Stimulated activated effector memory CD8-positive, alpha-beta T cell treated with anti-CD3 and anti-CD28 coated beads, Interleukin-12 subunit alpha, Interleukin-12 subunit beta, amount 100 ng/mL, for 72 hours (primary cell): ENCODE measurements at places on chromosomes 12 and 14.

- DNase-seq: no peak
Measured at GRCh38 chr14:94961386-94962165, 191.7 kb upstream of the GSC start.

DNA sequence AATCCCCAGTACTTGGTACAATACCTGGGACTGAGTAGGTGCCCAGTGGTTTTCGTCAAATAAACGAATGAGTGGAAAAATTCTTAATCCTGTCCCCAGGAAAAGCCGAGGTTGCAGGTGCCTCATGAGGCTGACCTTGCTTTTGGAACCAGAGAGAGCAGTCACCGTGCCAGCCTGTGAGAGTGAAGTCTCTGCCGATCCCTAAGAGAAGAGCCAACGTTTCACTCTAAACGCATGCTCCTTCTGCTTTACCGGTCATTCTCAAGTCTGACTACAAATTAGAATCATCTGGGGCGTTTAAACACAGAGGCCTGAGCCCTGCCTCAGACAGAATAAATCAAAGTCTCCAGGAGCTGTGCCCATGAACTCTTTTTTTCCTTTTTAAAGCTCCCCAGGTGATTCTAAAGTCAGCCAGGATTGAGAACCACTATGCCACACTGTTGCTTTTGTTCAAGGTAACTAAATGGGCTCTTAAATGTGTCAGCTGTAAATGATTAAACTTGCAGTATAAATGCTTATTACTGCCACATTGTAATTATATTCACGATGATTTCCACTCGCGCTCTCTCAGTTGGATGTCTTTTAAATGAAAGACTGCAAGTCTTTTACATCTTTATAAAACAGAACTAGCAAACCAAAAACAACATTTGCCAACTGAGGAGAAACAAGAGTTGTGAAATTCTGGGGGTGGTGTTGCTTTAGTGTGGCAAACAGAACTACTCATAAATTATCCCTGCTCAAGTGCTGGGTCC lies 26.9 kb downstream of the TCP11L2 start:
- no peak for DNase-seq

GRCh38 chr12:50081096-50081808 lies 3.9 kb upstream of the SMARCD1 start:
- DNase-seq: no peak

GRCh38 chr12:62578726-62579125 lies 112.1 kb downstream of the MON2 start:
- no peak for DNase-seq

DNA sequence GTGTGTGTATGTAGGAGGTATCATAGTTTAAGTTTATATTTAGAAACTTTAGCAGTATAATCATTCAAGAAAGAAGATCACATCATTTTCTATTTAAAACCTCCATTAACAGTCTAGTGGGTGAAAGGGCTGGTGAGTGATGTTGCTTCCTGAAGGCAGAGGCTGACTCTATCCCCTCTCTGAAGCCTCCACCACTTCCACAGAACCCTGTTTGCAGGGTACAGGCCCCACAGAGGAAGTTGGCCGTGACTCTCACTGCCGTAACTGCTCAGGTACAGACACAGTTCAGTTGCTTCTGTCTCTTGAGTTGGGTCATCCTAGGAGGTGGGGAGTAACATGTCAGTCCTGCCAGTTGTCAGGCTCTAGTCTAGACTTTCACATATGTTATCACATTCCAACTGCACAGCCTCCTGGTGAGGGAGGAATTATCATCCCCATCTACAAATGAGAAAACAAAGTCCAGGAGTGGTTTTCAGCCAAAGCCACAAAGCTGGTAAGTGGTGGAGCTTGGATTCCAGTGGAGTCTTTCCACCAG lies 31.5 kb downstream of the CFL2 start:
- DNase-seq: no peak

- DNase-seq: no peak
Measured at GRCh38 chr14:66152302-66152701, 333.9 kb upstream of the CCDC196 start.

DNA sequence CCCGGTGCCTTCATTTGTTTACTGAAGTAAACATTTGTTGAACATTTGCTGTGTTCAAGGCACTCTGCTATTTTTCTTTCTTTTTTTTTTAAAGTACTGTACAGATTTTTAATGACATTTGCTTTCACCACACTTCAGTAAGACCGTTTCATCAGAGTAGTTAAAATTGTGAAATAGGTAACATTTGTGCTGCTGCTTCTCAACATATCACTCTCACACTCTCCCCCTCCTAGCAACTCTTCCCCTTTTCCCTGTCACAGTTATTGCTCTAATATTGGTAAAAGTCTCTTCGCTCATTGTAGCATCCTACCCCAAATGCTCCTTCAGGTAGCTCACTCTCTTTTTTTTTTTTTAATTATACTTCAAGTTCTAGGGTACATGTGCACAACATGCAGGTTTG lies 49.6 kb downstream of the SRGAP1 start:
- DNase-seq: no peak

GRCh38 chr12:72748971-72749370 lies 476.8 kb downstream of the TRHDE start:
- DNase-seq: no peak

GRCh38 chr14:38000340-38000739 lies 207.4 kb upstream of the SSTR1 start:
- no peak for DNase-seq

GRCh38 chr12:130711756-130712155 lies 4.3 kb downstream of the RIMBP2 start:
- no peak for DNase-seq

- no peak for DNase-seq
Measured at GRCh38 chr14:37202812-37203211, 5.1 kb downstream of the MIPOL1 start.

- DNase-seq: no peak
Measured at GRCh38 chr14:68544081-68544892, 248.6 kb downstream of the ZFP36L1 start.

DNA sequence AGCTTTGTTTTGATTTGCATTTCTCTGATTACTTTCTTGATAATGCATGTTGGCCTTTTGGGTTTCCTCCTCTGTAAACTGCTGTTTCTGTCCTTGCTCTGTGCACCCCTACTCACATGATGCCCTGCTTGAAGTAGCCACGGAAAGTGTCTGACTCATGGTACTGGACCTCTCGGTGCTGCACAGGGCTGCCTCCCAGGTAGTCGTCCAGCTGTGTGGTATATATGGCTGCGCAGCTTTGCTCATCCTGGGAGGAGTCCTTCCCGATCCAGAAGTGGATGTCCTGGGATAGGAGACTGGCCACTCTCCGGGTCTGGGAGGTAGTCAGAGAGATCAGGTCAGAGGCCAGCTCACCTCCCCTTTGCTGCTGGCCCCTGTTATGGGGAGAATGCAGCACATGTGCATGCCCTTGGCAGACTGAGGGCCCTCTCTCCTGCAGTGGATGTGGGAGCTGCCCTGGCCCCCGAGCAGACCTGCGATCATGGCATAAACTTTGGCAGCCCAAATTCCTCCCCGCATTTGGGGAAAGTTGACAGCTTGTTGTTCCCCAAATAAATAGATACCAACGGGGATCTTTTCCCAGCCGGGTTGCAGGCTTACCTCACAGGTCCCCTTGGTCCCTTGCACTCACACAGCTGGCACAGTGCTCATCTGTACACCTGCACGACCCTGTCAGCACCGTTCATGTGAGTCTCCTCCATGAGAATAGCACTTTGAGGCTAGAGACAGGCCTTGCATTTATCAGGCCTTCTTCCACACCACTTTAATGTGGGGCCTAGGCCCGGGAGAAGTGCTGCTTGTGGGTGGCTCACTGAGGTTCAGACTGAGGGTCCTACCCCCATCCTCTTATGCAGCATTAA lies 5.2 kb downstream of the AVIL start:
- no peak for DNase-seq

DNA sequence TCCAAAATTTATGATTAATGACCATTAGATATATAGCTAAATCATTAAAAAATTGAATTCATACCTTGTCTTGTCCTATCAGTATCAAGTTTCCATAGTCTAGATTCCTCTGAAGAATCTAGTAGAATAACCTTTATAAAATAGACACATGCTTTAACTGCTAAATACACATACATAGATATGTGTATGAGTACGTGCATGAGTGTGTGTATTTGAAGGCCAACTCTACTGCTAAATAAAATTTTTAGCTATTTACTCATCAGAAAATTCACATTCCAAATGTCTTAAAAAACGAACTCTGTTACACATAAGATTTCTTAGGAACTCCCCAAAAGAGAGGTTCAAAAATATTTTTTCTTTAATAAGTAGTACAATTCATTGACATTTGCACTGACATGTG lies 233.0 kb downstream of the SSPN start:
- no peak for DNase-seq

GRCh38 chr14:76090616-76091391 lies 60.9 kb upstream of the GPATCH2L start:
- DNase-seq: no peak

- no peak for DNase-seq
Measured at GRCh38 chr14:67311868-67312267, 47.7 kb downstream of the ATP6V1D start.

GRCh38 chr12:104653730-104654664 lies 197.2 kb downstream of the CHST11 start:
- DNase-seq: no peak

DNA sequence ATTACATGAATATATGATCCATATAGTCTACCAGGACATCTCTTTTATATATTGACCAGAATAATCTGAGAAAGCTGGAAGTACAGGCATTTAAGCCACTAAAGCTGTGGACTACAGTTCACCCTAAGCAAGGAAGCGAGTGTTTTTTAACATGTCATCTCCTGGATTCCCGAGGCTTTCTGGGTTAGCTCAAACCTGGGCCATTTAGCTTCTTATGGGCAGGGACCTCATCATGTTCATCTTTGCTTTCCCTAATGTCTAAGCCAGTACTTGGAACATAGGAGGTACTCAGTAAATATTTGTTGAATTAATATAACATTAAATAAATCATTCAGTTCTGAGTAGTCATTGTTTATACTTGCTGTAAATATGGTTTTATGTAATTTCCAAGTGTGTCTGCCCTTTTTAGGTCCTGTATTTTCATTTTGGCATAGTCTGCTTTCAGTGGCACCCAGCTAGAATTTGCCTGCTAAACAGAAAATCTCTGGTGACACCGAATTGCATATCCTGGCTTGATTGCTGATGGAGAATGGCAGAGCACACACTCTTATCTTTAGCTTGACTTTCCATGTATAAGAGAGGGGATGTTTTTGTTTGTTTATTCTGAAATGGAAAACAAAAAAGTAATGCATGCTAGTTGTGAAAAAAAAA lies 344.5 kb downstream of the ZFP36L1 start:
- no peak for DNase-seq

GRCh38 chr12:103840462-103840875 lies 565 bp downstream of the NT5DC3 start:
- DNase-seq: peak; percentile 70

GRCh38 chr14:68014771-68015170 lies 195.2 kb downstream of the RAD51B start:
- DNase-seq: no peak

- DNase-seq: no peak
Measured at GRCh38 chr12:116934908-116935705, 24.4 kb downstream of the FBXW8 start.
